ENCODE measurements at places on chromosomes 4 and X.

- DNase-seq, result peak; percentile 63
Measured at GRCh38 chr4:38902695-38903094, 35.1 kb downstream of the FAM114A1 start.

DNA sequence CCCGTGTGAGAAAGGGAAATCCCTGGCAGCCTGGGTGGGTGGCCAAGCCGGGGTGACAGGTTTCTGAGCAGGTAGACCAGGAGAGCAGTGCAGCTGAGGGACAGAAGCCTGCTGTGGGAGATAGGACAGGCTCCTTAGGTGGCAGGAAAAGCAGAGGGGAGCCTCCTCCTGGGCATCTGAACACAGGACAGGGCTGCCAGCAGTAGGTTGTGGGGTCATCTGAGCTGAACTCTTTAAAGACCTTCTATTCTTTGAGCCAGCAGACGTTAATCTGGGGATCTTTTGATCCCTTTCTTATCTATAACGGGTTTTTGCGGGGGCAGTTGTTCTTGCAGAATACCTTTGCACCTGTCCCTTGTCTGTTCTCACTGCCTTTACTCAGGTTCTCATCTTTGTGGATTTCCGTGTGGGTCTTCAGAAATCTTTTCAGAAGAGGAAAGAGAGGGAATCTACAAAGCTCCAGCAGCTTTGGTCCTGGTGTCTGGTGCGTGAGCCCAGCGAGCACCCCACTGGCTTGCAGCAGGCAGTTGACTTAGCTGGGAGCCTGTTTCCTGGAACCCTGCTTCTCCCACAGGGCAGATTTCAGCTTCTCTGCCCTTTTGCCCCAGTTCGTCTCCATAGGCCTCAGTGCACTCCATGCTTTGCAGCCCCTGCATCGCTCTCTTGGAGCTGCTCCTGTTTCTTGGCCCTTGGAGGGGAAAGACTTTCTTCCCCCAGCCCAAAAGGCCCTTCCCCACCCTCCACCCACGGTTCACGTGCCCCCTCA, 35.8 kb upstream of the TADA2B start:
- DNase-seq, result no peak

DNA sequence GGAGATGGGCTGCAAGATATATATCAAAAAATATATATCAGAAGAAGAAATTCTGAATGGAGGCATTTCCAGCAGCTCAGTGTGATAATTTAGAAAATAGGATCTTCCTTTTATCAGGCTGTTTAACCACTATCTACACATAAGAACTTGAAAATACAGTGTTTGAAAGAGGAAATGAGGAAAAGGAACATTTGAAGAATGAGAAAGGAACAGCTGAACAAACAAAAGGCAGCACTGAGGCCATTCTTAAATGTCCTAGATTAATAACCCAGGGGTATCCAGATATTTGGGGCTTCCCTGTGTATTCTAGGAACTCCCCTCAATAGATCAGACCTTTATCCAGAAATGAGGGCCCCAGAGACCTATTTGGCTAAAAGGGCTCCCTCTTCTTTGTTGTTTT, 4.1 kb downstream of the SLC39A8 start:
- DNase-seq, result no peak

DNA sequence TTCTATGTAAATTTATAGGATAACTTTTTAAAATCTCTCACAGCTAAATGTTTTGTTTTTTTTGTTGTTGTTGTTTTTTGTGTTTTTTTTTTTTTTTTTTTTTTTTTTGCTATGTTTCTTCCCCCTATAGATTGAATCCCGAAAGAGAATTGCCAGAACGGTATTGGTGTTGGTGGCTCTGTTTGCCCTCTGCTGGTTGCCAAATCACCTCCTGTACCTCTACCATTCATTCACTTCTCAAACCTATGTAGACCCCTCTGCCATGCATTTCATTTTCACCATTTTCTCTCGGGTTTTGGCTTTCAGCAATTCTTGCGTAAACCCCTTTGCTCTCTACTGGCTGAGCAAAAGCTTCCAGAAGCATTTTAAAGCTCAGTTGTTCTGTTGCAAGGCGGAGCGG, 4.1 kb downstream of the BRS3 start:
- DNase-seq, result no peak

DNA sequence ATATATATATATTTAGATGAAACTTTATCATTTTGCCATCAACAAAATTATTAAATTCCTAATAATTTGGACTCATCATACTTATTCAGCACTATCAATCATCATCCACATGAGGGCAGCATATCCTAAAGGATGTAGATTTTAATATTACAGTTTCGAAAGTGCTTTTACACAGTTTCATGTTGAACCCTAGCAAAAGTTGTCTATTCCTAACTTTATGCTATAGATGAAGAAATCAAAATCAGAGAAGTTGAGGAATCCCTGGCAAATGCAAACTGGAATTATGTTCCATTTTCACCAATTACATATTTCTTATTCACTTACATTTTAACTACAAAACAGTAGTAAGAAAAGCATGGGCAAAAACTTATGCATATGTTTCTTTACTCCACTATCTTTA, 36.6 kb upstream of the UGT2A1 start:
- peak; percentile 47 for DNase-seq

DNA sequence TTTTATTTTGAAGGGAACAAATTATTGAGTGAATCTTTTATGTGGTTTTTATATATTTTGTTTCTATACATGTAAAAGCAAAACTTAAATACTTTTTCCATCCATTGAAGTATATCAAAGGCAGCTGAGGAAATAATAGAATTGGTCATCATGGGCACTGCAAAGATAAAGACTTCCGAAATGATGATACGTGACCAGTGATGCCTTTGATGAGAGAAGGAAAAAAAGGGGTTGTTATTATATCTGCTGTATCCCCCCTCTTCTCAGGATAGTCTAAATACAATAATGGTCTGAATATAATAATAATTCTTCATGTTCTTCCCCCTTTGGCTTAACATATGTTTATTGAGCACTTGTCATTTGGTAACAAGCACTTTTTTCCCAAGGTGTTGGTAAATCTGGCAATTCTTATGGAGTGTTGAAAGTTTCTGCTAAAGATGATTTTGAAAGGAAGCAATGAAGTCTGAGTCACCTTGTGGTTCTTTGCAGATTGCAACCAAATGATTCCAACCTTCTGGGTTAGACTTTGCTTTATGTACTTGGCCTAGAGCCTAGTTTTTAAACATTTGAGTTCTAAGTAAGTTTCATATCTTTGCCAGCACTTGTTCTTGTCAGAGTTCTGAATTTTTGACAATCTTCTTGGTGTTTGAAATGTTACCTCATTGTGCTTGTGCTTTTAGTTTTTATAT, 60.8 kb downstream of the USP9X start:
- DNase-seq, result no peak

- no peak for DNase-seq
Measured at GRCh38 chr4:84167564-84167963, 331.5 kb downstream of the NKX6-1 start.

GRCh38 chr4:112885897-112886296, 163.6 kb upstream of the ANK2 start:
- DNase-seq, result no peak

- peak; percentile 78 for DNase-seq
Measured at GRCh38 chr4:109990261-109991257, 77.9 kb downstream of the EGF start.

GRCh38 chr4:88063634-88064296, 56.3 kb downstream of the PKD2 start:
- no peak for DNase-seq

DNA sequence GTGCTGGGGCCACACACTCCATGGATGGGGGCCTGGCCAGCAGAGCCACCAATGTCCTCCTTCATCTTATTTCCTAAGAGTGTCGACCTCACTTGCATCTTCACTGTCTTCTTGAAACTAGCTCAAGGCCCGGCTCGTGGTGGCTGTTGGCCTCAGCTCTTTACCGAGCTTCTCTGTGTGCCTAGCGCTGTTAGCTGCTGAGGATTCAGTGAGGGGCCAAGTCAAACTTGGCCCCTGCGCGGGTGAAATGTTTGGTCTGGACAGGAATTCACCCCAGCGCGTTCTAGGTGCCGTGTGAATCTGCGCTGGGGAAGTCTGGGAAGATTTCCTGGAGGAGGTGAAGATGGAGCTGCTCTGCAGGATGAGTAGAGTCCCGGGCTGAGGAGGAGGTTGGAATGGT, 8.5 kb downstream of the SORCS2 start:
- no peak for DNase-seq

GRCh38 chr4:173135241-173135847, 33.3 kb upstream of the GALNT7 start:
- no peak for DNase-seq

DNA sequence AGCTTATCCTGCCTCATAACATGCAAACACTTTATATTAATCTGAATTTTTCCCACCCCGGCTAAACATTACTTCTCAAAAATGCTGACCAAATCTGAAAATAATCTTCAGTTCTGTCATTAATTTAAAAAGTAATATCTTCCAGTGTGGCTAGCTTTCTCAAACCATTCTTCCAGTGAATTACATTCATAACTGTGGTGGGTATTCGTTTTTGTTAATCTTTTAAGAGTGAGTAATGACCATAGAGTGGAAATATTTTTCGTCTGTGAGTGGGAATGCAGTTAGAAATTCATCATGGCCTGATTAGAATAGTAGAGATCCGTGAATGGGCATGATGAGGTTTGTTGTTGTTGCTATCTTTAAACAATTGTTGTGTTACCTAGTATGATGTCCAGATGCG, 138.6 kb upstream of the SFRP2 start:
- DNase-seq, result no peak

DNA sequence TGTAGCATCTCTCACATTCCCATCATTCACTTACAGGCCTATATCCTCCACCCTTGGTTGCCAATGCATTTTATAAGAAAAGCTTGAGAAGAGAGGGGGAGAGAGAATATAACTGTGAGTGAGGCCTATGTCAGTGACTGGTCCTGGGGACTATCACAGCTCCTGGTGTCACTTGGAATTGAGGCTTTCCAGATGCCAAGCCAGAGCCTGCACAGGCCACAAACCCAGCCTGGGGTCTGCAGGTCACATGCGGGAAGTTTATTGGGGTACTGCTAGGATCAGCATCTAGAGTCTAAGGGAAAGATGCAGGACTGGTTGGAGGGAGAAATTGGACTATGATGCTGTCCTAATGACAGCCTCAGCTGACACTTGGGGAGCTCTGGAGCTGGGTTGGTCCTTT, 47.6 kb downstream of the RTL5 start:
- DNase-seq, result no peak

DNA sequence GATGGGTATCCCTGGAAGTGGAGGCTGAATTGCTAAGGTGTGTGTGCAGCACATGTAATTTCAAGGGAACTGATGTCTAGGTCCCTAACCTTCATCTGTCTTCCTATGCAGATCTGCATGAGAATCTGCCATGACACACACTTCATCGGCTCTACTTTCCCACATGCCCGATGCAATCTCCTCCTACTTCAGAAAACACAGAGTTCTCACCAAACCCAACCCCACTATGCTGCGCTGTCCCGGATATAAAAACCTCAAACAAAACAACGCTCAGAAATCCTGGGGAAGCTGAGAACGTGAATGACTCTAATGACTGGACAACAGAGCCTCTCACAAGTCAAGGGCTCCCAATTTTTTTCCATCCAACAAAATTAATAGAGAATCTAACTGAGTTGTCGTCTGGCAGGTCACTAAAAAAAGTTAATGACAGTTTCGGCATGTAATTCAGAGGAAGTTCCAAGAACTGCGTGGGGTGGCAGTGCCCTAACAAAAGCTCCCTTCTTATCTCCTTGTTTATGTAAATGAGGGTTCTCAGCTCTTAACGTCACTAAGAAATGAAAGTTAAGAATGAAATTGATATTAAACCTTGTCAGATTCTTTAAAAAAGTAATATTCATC, 39.0 kb downstream of the STX18 start:
- DNase-seq, result no peak

GRCh38 chr4:38989487-38989886, 42.7 kb downstream of the TMEM156 start:
- DNase-seq, result no peak

DNA sequence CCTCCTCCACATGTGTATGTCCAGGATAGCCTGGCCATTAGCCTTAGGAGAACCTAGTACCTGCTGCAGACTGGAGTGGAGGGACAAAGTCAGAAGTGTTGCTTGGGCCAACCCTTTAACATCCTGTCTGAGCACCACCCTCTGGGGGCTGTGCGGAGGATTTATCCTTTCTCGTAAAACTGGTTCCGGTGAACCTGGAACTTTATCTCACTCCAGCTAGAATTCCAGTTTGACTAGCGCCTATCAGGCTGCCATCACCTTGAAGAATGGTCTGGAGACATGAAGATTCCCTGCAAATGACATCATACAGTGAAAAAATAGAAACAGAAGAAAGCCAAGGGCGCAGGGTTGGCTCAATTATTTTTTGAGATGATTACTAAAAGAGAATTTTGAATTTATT, 4.0 kb downstream of the TCEAL8 start:
- no peak for DNase-seq

GRCh38 chr4:148444296-148445070, 2.3 kb upstream of the NR3C2 start:
- DNase-seq, result peak; percentile 27

DNA sequence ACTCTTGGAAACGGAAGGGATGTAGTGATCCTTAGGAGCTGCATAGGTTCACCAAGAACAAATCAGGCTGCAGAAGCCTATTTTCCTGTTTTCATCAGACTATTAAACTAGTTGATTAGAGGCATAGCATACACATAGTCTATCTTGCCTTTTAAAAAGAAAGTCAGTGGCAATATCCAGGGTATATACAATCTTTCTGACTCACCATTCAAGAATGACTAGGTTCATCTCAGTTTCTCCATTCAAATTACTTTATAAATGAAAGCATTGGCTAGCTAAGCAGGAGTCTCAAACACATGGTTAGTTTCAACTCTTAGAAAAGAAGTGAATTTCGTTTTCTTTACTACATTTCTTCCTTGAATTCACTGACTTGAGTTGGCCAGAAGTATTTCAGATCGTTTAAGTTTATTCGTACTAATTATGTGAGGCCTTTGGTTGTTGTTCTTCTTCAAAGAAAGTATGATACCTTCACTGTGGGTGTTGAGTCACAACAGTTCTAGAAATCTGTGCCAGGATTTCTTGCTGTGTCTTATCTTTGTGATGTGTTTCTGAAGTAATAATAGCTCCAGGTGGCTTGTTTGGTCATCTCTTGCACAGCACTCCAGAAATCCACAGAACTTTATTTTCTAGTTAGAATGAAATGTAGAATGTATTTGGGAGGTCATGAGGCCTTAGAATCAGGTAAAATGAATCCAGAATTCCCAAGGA, 88.2 kb downstream of the AWAT2 start:
- DNase-seq, result no peak

- DNase-seq, result peak; percentile 23
Measured at GRCh38 chr4:3037957-3038461, 36.3 kb downstream of the HTT-AS start.

- no peak for DNase-seq
Measured at GRCh38 chr4:176814770-176815169, 22.0 kb upstream of the VEGFC start.

- no peak for DNase-seq
Measured at GRCh38 chrX:37454537-37455285, 105.5 kb downstream of the PRRG1 start.

GRCh38 chr4:187416216-187416615, 579.4 kb upstream of the ZFP42 start:
- no peak for DNase-seq

All from MM.1S (cell line).